ENCODE measurements at places on chromosomes 12 and 14. TPM values are rescaled to one million over a fixed set of nuclear protein-coding genes. Genes with fewer than 3 reads are reported as not detected.

- no peak for DNase-seq
Observed at GRCh38 chr14:77200406-77200985, 18.9 kb downstream of the TMEM63C start.

GRCh38 chr14:70821584-70822529, 12.5 kb upstream of the MAP3K9 start:
- peak; percentile 35 for DNase-seq

The PAPOLA gene
- total RNA-seq, result 99.1 TPM

DNA sequence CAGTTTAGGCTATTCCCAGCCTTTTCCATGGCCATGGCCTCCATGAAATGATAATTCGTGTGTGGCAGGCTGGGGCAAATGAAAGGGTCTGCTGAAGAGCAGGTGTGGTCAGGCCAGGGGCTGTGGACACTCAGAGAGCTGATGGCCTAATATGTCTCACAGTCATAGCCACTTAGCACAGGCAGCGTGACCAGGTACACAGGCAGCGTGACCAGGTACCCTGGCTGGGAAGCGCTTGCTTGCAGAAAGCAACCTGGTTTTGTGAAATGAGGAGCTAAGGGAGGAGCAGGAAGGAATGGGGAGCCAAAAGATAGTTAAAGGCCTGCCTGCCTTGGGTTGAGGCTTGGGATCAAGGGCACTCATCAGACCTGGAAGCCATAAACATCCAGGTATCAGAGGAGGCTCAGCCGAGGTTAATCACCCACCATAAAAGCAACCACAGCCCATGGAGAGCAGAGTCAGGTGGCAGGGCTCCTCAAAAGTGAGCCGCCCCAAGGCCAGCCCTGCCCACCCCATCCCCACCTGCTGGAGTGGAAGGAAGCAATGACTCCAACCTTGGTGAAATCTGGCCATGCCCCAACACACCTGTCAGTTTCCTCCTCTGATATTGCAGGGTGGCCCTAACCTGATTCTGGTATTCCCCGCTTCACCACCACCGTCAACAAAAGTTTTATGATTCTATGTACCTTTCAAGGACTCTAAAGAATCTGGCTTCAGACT, 8.0 kb upstream of the KRT8 start:
- no peak for DNase-seq

DNA sequence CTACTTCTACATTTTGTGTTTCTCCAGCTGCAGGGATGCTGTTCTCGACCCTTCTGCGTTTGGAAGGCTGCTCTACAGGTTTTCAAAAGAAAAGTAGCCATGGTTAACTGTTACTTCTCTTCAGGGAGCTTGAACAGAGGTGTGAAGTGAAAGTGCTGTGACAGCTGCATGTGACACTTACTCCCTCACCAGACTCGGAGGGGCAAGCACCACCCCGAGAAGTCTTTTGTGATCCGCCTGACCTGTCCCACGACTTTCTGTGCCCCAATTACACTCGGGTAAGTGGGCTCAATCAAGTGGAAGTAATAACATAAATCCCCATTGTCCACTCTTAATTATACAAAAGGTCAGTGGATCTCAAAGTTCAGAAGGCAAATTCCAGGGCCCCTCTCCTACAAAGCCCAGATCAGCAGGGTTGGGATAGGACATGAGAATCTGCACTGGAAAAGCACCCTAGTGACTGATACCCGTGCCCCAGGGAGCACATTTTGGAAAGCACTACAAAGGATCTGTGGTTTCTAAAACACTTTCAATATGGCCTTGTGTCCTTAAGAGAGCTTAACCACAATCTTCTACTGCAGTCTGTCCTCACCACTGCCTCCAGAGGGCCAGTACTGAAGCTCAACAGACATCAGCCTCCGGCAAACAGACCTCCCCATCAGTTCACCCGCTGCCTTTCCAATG, 11.5 kb downstream of the FICD start:
- no peak for DNase-seq

GRCh38 chr12:39490500-39491282, 47.8 kb upstream of the KIF21A start:
- DNase-seq, result peak; percentile 36

The OR6C75 gene
- not detected for total RNA-seq

- DNase-seq, result no peak
Observed at GRCh38 chr14:70789961-70790360, 19.4 kb downstream of the MAP3K9 start.

DNA sequence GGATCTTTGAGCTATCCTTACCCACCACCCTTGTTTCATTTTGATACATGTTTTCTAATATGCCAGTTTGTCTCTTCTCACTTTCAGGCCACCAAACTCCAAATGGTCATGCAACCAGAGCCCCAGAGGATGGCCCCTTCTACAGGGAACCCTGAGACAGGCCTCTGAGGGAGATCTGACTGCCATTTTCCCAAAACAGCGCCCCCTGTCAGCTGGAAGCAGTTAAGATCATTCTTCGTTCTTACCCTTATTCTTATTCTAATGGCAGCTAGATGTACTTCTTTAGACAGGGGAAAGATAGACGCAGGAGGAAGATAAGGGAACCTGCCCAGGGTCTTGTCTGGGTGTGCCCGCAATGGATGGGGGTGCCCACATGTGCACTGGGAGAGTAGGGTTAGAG, 38.4 kb downstream of the C12orf56 start:
- DNase-seq, result no peak

GRCh38 chr12:130137040-130138018, 24.9 kb upstream of the FZD10 start:
- peak; percentile 67 for DNase-seq

The NFE2 gene
- total RNA-seq, result not detected

DNA sequence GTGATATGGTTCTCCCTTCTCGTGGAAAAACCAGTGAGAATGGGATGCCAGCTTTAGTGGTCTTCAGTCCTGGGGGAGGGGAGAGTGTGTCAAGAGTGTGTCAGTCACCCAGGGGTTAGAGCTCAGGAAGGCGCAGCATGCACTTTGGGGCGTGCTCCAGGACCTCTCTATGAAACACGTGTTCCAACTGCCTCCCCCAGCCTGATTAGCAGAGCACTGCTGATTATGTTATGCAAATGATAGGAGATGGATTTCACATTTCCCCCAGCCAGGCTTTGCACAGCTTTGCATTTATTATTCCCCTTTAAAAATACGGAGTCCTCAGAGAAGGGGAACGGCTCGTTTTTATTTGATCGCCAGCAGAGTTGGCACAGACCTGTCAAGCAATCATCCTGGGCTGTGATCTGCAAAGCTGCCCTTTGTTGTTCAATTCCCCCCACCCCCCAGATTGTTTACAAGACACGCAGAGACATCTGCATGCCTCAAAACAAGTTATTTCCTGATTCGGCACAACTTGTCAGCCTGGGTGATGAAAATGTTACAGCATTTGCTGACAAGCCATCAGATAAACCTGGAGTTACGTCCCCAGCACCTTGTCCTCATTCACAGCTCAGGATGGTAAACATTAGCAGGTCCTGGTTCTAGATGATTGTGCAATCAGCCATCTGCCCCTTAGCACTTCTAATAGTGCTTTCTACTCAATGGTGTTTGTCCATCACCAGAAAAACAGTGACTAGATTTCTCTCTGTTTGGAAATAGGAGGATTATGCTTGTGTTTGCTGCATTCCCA, 196.5 kb downstream of the NOVA1 start:
- no peak for DNase-seq

DNA sequence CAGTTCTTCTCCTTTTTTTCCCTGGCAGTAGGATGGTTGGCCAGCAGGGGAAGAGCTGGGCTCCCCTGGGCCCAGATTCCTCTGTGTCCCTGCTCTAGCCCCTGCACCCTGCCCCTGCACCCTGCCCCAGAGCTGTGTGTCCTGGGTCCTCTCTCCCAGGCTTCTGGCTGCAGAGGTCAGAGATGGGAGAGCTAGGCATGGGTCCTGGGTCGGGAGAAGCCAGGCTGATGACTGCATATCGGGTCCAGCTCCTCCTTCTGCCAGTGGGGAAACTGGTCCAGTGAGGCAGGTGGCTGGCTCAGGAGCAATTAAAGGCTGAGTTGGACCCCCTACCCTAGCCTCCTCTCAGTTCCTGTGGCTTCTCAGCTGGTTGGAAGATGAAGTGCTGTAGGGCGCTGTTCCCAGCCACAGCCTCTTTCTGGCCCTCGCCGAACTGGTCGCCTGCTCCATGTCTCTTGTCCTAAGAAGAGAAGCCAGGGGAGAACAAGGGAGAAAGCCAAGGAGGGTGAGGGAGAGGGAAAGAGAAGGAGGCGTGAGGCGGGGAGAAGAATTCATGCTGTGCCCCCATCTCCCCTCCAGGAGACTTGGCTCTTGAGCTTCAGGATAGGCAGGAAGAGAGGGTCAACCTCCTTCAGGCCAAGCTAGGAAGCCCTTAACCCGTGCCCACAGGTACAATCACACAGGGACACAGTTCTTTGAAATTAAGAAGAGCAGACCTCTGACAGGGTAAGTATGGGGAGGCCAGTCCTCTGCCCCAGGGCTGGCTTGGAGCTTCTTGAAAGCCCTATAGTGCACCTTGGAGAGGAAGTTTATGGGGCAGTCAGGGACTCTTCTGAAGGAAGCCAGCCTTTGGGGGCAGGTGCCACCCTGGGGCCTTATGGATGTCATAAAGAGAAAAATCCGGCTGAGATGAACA, 9.5 kb downstream of the VASH1 start:
- no peak for DNase-seq

- DNase-seq, result no peak
Observed at GRCh38 chr14:99258341-99258861, 13.6 kb downstream of the BCL11B start.

GRCh38 chr14:20624495-20625070, 16.9 kb downstream of the OR6S1 start:
- peak; percentile 65 for DNase-seq

The RHOJ gene
- total RNA-seq, result not detected

DNA sequence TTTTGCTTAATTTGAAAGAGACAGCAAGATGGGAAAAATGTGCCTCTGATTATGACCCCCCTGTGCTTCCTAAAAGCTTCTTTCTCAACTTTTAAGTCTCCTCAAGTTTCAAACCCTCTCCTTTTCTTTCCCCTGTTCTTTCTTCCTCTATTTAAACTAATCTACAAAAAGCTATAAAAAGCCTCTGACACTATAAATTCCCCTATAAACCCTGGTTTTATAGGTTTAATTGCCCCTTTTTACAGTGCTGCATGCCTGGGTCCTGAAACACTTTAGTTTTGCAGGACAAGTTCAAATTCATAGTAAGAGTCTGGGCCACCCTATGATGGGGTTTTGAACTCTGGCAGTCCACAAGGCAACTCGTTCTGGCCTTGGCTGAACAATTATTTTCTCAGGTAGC, 510.9 kb upstream of the TBX3 start:
- DNase-seq, result no peak

DNA sequence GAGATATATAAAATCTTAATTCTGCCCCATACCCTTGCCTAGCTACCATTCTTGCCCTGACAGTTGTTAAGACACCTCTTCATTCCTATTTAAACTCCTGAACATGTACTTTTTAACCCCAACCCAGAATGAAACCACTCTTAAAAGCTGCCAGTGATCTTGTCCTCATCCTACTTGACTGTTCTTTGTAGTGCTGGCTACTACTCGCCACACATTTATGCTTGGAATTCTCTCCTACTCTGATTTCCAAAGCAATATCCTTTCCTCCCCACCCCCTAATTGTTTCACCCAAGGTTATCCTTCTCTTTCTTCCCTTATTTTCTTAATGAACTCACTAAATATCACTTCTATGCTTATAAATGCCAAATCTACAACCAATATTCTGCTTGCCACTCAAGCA, 4.1 kb downstream of the NFYB start:
- no peak for DNase-seq

DNA sequence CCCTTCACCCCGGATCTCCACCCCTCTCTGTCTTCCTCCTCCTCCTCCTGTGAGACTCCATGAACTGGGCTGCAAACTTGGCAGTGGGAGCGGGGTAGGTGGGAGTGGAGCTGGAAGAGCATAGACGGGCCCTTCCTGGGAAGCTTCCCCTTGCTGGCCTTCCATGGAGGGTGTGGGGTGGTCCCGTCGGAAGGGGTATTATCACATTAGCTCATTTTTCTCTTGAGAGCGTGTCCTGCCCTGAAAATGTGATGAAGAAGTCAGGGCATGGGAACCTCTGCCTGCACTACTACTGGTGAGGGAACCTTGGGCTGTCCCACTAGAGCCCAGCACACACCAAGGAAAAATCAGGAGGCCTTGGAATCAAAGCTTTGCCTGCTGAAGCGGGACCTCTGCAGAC, 66.5 kb downstream of the CACNA1C start:
- no peak for DNase-seq

- DNase-seq, result no peak
Observed at GRCh38 chr14:96214793-96215192, 10.2 kb downstream of the BDKRB2 start.

DNA sequence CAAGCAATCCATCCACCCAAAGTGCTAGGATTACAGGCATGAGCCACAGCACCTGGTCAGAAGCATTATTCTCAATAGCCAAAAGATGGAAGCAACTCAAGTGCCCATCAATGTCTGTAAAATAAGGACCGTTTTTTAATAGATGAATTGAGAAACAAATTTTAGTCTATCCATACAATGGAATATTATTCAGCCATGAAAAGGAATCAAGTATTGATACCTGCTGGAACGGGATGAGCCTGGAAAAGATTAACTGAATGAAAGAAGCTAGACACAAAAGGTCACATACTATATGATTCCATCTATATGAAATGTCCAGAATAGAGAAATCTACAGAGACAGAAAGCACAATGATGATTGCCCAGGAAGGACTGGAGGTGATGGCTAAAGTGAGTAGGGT, 9.1 kb upstream of the FBXW8 start:
- no peak for DNase-seq

GRCh38 chr14:21038441-21039422, 3.4 kb upstream of the RNASE7 start:
- DNase-seq, result no peak

- DNase-seq, result no peak
Observed at GRCh38 chr14:85663256-85663655, 133.3 kb downstream of the FLRT2 start.

DNA sequence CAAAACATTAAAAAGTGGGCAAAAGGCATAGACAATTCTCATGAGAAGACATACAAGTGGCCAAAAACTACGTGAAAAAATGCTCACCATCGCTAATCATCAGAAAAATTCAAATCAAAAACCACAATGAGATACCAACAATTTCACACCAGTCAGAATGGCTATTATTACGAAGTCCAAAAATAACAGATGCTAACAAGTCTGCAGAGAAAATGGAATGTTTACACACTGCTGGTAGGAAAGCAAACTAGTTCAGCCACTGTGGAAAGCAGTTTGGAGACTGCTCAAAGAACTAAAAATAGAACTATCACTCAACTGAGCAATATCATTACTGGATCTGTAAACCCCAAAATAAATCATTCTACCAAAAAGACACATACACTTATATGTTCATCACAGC, 76.2 kb downstream of the PRKD1 start:
- DNase-seq, result no peak

The ADAM20 gene
- total RNA-seq, result not detected

The LBHD2 gene
- total RNA-seq, result 7.5 TPM

DNA sequence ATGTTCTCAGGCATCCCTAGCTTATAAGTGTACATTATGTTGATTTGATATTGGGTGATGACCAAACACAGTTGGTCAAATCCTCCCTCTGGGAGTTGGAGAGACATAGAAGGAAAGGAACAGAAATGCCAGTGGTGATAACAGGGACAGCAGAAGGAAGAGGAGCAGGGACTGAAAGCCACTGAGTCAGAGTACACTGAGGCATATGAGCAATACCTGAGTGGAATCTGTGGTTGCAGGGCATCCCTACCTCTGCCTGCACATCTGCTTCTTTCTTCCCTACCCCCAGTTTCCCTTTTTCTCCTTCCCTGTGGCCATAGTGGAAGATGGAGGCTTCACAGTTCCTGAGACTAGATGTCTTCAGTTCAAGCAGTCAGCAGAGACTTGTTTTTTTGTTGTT, 44.9 kb downstream of the BICD1 start:
- no peak for DNase-seq

Data from Caki2 (cell line).